ENCODE measurements at places on chromosomes 5 and 9. TPM values are rescaled to one million over a fixed set of nuclear protein-coding genes. Genes with fewer than 3 reads are reported as not detected.

DNA sequence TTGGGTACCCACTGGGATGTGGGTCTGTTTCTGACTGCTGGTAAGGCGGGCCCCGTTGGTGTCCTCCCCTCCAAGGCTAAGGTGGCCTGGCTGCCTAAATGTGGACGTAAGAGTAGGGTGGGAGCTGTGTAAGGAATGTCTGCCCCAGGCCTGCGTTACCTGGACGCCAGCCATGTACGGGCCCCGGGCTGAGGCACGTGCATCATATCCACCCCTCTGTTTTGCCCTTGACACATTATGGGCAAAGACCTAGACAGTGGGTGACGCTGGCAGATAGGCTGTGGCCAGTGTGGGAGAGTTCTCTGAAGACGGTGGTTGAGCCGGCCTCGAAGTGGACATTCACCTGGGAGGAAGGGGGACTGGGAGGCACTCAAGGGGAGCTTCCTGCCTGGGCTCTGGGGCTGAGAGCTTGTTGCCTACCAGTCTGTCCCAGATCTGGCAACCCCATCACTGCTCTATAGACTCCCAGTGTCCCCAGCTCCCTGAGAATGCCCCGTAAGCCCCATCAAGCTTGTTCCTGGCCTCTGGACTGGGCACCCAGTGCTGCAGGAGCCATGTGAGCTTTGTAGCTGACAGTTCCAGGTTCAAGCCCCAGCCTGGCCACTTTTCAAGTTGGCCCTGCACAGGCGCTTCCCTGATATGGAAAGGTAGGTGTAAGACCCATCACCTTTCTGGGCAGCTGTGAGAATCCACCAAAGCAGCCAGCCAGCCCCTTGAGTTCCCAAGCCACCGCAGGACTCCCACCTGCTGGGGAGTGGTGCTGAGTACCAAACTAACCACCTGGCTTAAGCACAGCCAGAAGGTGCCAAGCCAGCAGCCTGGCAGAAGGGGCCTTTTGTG lies 3.2 kb upstream of the PRR7 start:
- no peak for ATAC-seq

The FAM221B gene
- total RNA-seq = not detected

GRCh38 chr5:153267506-153267905 lies 223.0 kb upstream of the GRIA1 start:
- no peak for ATAC-seq

GRCh38 chr5:23316060-23316591 lies 191.3 kb upstream of the PRDM9 start:
- ATAC-seq = no peak

DNA sequence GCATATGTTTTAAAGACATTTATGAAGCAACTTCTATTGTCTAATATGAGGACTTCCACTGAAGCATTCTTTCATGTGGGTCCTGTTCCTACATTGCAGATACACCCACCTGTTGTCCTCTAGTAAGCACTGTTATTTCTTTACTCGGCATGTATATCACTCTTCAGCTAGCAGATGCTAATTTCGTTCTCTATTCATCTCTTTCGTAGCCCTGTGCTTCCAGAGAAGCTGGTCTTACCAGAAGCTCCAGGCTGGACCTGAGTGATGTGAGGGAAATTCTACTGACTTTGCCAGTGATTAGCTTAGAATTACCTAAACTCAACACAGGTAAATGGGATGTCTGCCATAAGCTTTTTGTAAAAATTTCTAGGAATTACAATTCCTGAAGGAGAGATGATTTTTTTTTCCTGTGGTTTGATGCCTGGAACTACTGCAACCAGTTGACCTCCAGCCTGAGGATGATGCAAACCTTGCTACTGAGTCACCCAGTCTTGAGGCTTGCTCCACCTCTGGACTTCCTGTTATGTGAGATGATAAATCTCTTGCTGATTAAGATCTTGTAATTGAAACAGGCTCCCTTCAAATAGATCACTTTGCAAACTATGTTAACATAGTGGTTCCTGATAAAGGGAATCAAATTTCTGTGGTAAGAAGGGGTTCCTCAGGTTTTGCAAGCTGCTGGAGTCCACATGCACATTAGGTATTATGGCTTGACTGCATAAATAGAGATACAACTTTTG lies 52.2 kb upstream of the SPINK5 start:
- ATAC-seq = no peak

GRCh38 chr5:137715456-137715855 lies 20.4 kb downstream of the KLHL3 start:
- no peak for ATAC-seq

DNA sequence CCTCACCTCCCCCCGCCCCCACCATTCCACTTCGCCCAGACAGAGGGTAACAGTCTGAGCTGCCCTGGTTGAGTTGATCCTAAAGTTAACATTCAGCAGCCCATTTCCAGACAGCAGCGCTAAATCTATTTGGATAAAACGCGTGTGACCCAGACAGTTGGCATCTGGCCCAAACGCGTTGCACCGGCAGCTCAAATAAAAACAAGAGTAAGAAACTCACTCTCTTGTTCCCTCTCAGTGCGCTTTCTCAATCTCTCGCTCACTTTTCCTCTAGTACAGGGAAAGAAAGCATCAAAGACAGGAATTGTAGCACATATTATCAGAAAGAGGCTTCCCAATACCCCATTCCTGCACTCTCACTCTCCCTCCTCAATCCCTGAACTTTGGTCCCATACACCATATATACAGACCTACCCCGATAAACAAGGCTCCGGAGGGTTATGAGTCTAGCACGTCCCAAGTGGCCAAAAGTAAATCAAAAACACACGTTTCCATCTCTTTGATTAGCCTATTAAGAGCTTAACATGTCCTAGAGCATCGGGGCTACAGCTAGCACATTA lies 1.3 kb downstream of the ADAMTS6 start:
- no peak for ATAC-seq

The TMEFF1 gene
- total RNA-seq = 0.37 TPM

All from activated T-helper 17 cell treated with anti-CD3 and anti-CD28 coated beads, Interleukin-2, amount 50 U/mL, for 72 hours (primary cell).